ENCODE measurements at places on chromosomes 12 and 14.

- no peak for DNase-seq
Observed at GRCh38 chr14:93926245-93926872, 785 bp upstream of the FAM181A start.

DNA sequence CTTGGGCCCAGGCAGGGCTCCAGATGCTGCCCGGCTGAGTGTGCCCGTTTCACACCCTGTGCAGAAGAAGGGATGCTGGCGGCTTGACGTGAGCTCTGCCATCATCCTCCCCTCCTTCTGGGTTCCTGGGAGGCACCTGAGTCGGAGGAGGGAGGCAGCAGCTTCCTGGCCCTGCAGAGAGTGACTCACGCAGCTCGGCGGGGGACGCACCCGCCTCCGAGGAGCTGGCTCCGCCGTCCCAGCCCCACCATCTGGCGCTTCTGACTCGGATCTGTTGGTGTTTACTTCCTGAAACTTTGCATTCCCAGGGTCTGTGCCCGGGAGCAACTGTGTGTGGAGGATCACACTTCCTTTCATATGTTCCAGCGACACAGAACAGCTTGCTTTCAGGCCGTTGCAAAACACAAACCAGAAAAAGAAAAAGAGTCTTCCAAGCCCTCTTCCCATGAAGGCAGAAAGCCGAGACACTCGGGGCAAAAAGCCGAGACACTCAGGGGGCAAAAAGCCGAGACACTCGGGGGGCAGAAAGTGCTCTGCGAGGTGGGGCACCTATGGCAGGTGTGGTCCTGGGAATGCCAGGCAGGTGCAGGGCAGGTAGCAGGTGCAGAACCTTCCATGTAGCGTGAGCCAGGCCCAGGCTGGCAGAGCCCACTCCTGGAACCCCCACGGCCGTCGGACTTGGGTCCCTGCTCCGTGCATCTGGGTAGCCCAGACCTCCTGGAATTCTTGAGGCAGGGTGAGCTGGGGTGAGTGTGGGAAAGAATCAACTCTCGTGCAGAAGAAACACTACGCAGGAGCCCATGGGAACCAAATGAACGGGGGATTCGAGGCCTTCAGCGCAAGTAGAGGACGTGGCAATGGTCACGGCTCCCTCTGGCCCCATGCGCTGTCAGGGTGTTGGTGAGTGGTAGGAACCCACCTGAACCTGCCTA is 27.6 kb upstream of the GALNT9 start:
- no peak for DNase-seq

- DNase-seq: peak; percentile 23
Observed at GRCh38 chr14:24232645-24233537, at the start of gene GMPR2. TSS of gene GMPR2 (plus strand) at chr14:24232929. CDS start at chr14:24233254, 325 bp downstream.

DNA sequence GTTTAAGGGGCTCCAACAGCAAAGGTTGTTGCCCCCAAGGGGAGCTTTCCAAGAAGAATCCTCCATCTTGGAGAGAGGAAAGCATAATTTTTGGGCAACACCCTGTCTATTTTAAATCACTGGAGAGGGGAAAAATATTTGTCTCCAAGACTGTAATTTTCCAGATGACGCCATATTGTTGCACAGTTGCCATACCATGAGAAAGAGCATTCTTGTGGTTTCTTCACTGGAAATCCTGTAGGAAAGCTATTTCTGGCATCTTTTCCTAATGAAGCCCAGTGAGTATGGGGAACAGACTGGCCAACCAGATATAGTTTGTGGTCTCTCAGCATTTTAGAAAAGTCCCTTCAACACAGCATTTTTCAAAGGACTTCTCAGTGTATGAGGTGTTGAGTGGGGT is 88.1 kb upstream of the MANSC4 start:
- no peak for DNase-seq

DNA sequence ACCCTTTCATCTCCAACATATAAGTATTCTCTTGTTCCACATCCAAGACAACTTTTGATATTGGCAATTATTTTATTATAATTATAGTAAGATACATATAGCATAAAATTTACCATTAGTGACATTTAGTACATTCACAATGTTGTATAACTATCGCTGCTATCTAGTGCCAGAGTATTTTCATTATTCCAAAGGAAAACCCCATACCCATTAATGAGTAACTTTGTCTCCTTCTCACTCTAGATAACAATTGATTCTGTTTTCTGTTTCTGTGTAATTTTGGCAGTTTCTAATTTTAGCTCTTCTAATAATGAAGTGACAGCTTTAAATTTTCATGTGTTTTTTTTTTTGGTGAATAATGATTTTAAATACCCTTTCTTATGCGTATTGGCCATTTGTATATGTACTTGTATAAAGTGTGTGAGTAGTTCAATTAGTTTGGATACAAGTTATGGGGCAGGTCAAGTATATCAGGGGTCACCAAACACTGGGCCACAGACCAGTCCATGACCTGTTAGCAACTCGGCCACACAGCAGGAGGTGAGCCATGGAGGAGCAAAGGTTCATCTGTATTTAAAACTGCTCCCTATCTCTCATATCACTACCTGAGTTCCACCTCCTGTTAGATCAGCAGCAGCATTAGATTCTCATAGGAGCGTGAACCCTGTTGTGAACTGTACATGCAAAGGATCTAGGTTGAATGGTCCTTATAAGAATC is 97.2 kb upstream of the SYT1 start:
- no peak for DNase-seq

DNA sequence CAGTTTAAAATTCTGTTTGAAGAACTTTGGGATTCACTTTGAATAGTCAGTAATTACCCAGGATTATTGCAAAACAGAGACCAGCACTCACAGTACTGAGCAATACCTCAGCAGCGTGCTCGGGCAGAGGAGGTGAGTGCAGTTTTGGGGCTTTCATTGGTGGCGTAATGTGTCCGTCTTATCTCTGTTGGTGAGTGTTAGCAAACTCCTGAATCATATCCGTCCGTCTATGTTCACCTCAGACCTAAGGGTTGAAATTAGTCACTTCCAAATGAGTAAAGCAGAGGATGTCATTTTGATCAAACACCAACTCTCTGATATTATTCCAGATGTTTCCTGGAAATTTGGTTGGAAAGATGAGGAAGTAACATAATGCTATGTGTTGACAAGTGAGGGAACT is 82.8 kb downstream of the BORCS5 start:
- DNase-seq: no peak

Data from naive thymus-derived CD8-positive, alpha-beta T cell (primary cell).